Endodermal cell (in vitro differentiated cells): ENCODE measurements at places on chromosomes 5 and 9. TPM values are rescaled to one million over a fixed set of nuclear protein-coding genes. Genes with fewer than 3 reads are reported as not detected.

GRCh38 chr5:180869587-180869986 is 8.5 kb upstream of the ZFP62 start:
- H3K27me3 ChIP-seq: peaks cover 15% of the 10 kb centered on the region
- H3K4me1 ChIP-seq: no peaks in the 10 kb centered on the region
- H3K36me3 ChIP-seq: no peaks in the 10 kb centered on the region
- no peak overlapping the region for H3K27ac ChIP-seq
- no peak for DNase-seq
- H3K4me3 ChIP-seq: no peak overlapping the region

GRCh38 chr5:7717691-7718090 is 133.2 kb downstream of the CFAP90 start:
- no peak for DNase-seq
- H3K27me3 ChIP-seq: no peaks in the 10 kb centered on the region
- peaks cover 13% of the 10 kb centered on the region for H3K36me3 ChIP-seq

GRCh38 chr9:5112109-5112592 is 73.3 kb downstream of the INSL6 start:
- H3K27ac ChIP-seq: no peak overlapping the region
- H3K4me1 ChIP-seq: no peaks in the 10 kb centered on the region
- H3K4me3 ChIP-seq: no peak overlapping the region
- H3K36me3 ChIP-seq: peaks cover 10% of the 10 kb centered on the region

DNA sequence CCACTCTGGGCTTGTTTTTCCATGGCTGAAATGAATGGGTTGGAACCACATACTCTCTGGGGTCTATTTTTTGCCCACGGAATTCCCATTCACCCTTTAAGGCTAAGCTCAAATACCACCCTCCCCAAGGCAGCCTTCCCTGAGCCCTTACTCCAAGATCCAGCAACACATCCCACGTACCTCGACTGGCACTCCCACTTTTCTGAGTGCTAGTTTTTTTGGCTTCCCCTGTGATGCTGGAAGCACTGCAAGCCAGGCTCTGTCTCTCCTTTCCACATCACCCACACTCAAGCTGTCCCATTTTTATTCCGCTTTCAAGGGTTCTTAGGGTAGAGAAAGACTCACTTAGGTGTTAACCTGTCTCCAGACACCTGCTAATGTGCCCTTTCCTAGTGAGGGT is 6.0 kb downstream of the ST6GALNAC6 start:
- H3K36me3 ChIP-seq: peaks cover 61% of the 10 kb centered on the region
- no peak overlapping the region for H3K4me3 ChIP-seq
- no peaks in the 10 kb centered on the region for H3K27me3 ChIP-seq
- H3K4me1 ChIP-seq: peaks cover 4% of the 10 kb centered on the region
- H3K27ac ChIP-seq: no peak overlapping the region

GRCh38 chr9:101991926-101992325 is 253.5 kb upstream of the GRIN3A start:
- no peaks in the 10 kb centered on the region for H3K27me3 ChIP-seq
- no peak for DNase-seq
- H3K4me1 ChIP-seq: no peaks in the 10 kb centered on the region
- no peaks in the 10 kb centered on the region for H3K36me3 ChIP-seq

- no peak overlapping the region for H3K27ac ChIP-seq
- DNase-seq: no peak
- peaks cover 92% of the 10 kb centered on the region for H3K36me3 ChIP-seq
- H3K4me1 ChIP-seq: no peaks in the 10 kb centered on the region
These were observed 106.1 kb downstream of the UBAP2 start for GRCh38 chr9:33942471-33943083.

DNA sequence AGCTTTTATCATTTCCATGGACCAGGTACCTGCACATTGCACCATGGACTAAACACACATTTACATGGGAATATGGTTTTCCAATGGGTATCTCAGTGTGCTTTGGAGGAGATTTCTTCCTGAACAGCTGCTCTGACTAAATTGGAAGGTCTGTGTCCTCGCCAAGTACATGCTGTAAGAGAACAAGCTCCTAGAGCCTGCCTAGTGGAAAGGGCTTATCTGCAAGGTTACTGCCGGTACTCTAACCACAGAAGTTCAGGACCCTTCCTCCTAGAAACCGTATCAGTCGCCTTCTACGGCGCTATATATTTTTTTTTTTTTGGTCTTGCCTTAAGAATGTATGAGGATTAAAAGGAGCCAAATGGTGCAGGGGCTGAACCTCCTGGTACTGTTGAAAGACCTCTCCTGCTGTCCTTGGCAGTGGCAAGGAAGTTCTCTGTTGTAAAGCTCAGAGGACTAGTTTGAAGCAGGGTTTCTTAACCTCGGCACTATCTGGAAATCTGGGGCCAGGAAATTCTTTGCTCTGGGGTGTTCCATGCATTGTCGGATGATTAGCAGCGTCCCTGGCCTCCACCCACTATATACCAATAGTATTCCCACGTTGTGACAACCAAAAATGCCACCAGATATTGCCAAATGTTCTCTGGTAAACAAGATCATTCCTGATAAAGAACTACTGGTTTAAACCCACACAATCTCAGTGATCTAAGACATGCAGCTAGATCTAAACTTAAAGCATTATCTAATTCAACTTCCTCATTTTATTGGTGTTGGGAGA is 107.4 kb downstream of the FBXO38 start:
- no peak overlapping the region for H3K4me3 ChIP-seq
- peaks cover 29% of the 10 kb centered on the region for H3K27me3 ChIP-seq
- H3K36me3 ChIP-seq: no peaks in the 10 kb centered on the region
- H3K4me1 ChIP-seq: no peaks in the 10 kb centered on the region
- H3K27ac ChIP-seq: no peak overlapping the region

DNA sequence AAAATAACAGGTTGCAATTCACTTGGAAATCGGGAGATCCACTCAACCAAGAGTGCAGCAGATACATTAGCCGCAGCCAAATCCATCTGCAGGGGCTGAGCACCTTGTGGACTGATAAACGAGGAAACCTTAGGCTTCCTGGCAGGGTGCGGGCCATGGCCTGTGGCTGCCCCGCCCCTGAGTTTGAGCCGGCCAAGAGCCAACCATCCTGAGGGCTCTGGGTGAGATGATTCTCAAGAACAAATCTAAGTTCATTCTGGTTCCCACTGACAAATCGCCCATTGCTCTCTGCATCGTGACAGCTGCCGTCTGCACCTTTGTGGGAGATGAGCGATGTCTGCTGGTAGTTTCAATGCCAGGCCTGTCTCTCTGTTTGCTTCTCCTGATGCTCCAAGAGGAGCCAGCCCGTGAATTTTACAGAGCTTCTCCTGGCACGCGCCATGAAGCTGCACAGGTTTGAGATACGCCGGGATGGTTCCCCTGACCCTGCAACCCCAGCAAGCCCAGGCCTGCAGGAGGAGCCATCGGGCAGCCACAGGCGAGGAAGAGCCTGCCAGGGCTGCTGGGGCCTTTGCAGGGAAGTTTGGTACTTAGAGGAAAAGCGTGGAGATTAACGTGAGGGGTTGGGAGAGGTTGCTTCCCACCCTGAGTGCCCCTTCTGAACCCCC is 154.0 kb downstream of the OLFM1 start:
- peak; percentile 80 for DNase-seq
- H3K4me1 ChIP-seq: no peaks in the 10 kb centered on the region
- H3K27me3 ChIP-seq: no peaks in the 10 kb centered on the region

- H3K27ac ChIP-seq: no peak overlapping the region
- no peak overlapping the region for H3K4me3 ChIP-seq
- H3K4me1 ChIP-seq: peaks cover 5% of the 10 kb centered on the region
- no peak for DNase-seq
- H3K36me3 ChIP-seq: no peaks in the 10 kb centered on the region
- H3K27me3 ChIP-seq: no peaks in the 10 kb centered on the region
These were observed 3.0 kb downstream of the DENND1A start for GRCh38 chr9:123926941-123927340.

DNA sequence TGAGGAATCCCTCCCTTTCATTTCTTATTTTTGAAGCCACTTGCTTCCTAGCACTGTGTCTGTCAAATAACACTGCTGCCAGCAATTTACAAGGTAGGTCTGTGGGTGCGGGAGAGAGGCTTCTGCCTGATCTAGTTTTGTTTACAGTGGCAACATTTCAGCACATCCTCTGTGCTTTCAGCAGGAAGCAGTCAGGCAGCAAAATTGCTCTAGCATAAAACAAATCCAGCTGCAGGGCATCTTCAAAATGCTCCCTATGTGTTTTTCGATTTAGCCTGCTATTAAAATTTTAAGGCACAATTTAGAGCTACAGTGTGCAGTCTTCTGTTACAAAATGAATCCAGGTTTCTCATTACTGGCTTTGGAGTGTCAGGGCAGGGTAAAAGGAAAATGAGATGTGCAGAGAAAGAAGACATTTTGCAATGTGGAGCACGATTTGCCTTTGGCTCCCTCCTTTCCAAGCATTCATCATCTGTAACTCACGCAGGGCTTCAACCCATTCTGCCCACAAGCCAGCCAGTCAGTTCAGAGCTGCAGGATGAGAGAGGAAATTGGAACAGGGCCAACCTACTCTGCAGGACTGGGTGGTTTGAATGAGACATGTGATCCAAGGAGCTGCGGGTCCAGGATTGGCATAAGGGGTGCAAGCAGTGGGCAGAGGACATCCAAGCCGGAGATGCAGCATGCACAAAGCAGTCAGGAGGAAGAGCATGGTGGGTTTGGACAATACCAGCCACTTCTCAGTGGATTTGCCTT is 143.4 kb upstream of the APC start:
- no peaks in the 10 kb centered on the region for H3K36me3 ChIP-seq
- no peak for DNase-seq
- no peaks in the 10 kb centered on the region for H3K27me3 ChIP-seq
- no peaks in the 10 kb centered on the region for H3K4me1 ChIP-seq
- H3K27ac ChIP-seq: no peak overlapping the region

- DNase-seq: peak; percentile 95
- H3K27me3 ChIP-seq: no peaks in the 10 kb centered on the region
- H3K36me3 ChIP-seq: no peaks in the 10 kb centered on the region
- no peak overlapping the region for H3K27ac ChIP-seq
- no peak overlapping the region for H3K4me3 ChIP-seq
These were observed 64.0 kb downstream of the RETREG1 start for GRCh38 chr5:16552666-16553343.

GRCh38 chr5:164119806-164120447 is 614.5 kb downstream of the MAT2B start:
- no peaks in the 10 kb centered on the region for H3K4me1 ChIP-seq
- peak overlapping the region; percentile 22 for H3K4me3 ChIP-seq
- H3K27ac ChIP-seq: peak overlapping the region; percentile 72
- H3K27me3 ChIP-seq: no peaks in the 10 kb centered on the region
- peak; percentile 71 for DNase-seq

DNA sequence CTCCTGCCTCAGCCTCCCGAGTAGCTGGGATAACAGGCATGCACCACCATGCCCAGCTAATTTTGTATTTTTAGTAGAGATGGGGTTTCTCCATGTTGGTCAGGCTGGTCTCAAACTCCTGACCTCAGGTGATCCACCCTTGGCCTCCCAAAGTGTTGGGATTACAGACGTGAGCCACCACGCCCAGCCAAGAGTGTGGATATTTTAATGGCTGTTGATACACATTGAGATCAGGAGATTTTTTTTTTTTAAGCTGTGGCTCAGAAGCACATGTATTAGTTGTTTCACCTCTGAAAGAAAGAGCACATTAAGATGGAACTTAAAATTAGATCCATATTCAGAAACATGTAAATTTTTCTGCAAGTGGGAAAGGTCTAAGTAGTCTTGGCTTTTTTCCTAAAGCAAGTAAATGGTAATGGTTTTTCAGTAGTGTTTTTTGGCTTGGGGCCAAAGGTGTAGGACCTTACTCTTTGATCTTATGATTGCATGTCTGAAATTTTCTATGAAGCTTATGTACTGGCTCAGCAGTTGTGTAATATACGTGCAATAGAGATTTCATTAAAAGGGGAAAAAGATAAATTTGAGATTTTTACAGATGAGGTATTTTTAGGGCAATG is 9.9 kb downstream of the RBM27 start:
- no peaks in the 10 kb centered on the region for H3K4me1 ChIP-seq
- no peak overlapping the region for H3K4me3 ChIP-seq
- no peak for DNase-seq
- no peaks in the 10 kb centered on the region for H3K27me3 ChIP-seq
- H3K27ac ChIP-seq: no peak overlapping the region
- no peaks in the 10 kb centered on the region for H3K36me3 ChIP-seq

DNA sequence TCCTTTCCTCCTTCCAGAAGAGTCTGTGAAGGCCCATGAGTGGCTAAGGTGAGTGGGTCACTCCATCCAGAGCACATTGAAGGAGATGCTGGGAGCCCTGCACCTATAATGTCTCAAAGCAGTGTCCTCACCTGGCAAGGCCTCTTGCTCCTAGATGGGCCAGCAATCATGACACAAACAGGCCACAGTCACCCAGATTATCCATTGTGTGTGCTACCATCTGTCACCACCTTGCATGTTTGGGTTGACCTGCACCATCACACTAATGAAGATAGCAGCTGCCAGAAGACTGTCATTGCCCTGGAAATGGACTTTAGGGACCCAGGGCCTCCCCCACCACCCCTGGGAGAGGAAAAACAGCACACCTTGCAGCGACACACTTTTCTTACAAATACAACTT is 69.6 kb downstream of the GABBR2 start:
- no peak overlapping the region for H3K4me3 ChIP-seq
- H3K36me3 ChIP-seq: no peaks in the 10 kb centered on the region
- no peaks in the 10 kb centered on the region for H3K4me1 ChIP-seq
- no peaks in the 10 kb centered on the region for H3K27me3 ChIP-seq
- DNase-seq: no peak

GRCh38 chr5:179393078-179393477 is 47.8 kb upstream of the ADAMTS2 start:
- no peaks in the 10 kb centered on the region for H3K36me3 ChIP-seq
- no peak overlapping the region for H3K27ac ChIP-seq
- no peaks in the 10 kb centered on the region for H3K27me3 ChIP-seq
- DNase-seq: no peak

DNA sequence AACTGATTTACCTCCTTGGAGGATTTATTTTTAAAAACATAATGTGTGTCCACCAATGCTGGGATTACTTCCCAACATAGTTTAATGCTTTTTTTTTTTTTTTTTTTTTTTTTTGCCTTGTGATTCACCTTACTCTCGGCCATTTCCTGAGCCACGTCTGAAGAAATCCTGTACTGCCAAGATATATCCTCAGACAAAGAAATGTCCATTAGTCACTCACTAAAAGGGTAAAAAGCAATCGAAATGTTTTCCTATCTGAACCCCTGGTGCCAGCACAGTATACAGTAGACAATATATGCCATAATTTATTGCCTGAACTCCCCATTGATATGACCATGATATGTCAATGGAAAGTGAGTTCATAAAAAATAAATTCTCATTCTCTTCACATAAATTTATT is 344.1 kb downstream of the BNC2 start:
- no peak for DNase-seq
- no peaks in the 10 kb centered on the region for H3K27me3 ChIP-seq
- no peaks in the 10 kb centered on the region for H3K36me3 ChIP-seq
- peak overlapping the region; percentile 9 for H3K4me3 ChIP-seq

Gene DMRT3
- not detected in 3 replicates for total RNA-seq

Gene TAF1L
- total RNA-seq: not detected in 3 replicates

Gene NR2F1-AS1
- total RNA-seq: 1.7 to 4.0 TPM (median 3.3 TPM) in 3 replicates

Gene ELAVL2
- total RNA-seq: 4.7 and 5.5 TPM in 2 replicates

Gene WDR38
- not detected in 3 replicates for total RNA-seq

Gene NDUFA8
- total RNA-seq: 43.0 to 67.8 TPM (median 62.7 TPM) in 3 replicates

Gene C1QTNF2
- 0.11 TPM in 1 of 2 replicates, not detected in the other for total RNA-seq

Gene RAD23B
- total RNA-seq: 152 to 173 TPM (median 167 TPM) in 3 replicates

Gene TIMD4
- 0.45 TPM in 1 of 2 replicates, not detected in the other for total RNA-seq
